ENCODE measurements at places on chromosomes 6 and 20.

GRCh38 chr20:21622097-21622857, 83.2 kb upstream of the PAX1 start:
- DNase-seq, result no peak

DNA sequence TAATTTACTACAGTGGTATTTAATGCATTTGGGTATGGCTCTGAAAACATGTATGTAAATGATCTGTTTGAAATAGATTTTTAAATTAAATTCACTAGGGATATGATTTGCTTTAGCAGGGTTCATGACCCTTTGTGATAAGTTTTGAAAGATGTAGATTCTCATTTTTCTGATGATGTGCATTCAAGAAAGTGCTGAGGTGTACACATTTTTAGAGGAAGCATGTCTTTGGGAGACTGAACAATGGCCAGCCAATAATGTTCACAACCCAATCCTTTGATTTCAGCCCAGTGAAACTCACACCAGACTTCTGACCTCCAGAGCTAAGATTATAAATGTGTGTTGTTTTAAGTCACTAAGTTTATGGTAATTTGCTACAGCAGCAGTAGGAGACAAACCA, 71.1 kb downstream of the TMEM244 start:
- DNase-seq, result no peak

DNA sequence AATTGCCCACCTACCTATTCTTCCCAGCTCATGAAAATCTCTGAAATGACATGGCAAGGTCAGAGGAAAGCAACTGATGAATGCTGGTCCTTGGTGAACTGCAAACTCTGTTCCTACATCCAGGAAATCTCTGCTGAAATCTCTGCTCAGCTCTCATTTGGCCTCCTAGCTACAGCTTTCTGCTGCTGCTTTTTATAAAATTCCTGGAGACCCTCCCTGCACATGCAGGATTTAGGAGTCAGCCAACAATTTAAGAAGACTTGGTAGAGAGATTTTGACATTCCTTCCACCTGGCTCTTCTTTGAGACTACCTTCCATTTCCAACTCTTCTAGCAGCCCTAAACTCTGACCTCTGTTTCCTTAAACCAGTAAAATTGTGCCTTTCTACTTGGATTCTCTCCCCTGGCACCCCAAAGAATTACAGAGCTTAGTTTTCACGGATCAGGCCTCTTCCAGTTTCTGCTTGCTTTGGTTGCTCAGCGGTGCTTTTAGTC, 55.5 kb downstream of the PDE7B start:
- DNase-seq, result no peak

- no peak for DNase-seq
Measured at GRCh38 chr6:43758617-43759050, 11.4 kb upstream of the VEGFA start.

DNA sequence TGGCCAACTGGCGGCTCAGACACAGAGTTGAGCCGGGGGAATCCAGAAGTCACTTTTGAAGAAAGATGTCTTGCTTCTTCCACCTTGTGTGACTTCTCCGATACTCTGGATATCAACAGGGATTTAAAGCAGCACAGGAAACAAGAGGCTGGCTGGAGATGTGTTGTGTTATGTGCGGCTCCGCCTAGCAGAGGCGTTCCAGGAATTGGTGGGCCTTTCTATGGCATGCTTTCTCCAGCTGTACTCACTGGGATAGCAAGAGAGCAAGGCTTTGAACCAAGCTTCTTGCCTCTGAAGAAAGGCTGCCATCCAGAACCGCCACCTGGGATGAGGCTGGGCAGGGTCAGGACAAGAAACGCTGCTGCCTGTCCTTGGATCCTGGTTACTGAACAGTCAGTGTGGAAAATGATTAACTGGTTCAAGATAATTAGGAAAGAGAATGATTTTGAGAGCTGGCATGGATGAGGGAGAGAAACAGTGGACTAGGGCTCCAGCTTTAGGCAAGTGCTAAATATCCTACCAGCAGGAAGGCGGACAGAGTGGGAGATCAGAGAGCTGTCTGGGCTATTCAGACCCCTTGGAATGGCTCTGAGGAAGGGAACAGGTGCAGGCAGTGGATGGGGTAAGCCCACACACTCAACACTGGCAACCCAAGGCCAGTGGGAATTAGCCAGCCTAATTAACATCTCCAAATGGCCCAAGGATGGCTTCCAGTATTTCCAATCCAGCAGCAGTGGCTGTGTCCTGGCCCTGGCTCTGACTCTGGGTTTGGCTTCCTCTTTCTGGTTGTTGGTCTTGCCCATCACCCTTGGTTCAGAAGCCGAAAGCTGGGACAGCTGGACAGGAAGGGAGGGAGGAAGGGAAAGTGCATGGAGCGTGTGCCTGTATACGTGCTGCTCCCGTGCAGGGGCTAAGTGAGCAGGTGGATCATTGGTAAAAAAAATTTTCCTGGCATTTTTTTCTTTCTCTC, 31.9 kb downstream of the INSM1 start:
- no peak for DNase-seq

DNA sequence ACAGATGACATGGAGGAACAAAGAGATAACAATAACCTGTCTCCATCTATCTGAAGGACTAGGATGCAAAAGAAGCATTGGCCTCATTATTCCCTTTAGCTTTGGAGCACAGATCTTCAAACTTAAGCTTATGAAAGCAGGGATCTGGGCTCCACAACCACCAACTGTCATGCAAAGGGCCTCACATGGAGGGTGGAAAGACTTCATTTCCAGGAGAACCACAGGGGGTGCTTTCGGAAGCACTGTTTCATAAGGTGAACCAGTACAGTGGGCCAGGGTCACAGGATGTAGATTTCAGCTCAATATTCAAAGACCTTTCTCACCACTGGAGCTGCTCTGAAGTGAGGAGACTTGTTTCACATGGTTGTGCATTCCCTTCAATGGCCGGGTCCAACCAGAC, 55.1 kb upstream of the MYB start:
- DNase-seq, result no peak

- peak; percentile 40 for DNase-seq
Measured at GRCh38 chr6:109073344-109074132, 21.1 kb downstream of the SESN1 start.

GRCh38 chr20:20955892-20956291, 150.3 kb downstream of the LINC00237 start:
- no peak for DNase-seq

GRCh38 chr6:106253731-106254130, 71.8 kb downstream of the ATG5 start:
- no peak for DNase-seq

DNA sequence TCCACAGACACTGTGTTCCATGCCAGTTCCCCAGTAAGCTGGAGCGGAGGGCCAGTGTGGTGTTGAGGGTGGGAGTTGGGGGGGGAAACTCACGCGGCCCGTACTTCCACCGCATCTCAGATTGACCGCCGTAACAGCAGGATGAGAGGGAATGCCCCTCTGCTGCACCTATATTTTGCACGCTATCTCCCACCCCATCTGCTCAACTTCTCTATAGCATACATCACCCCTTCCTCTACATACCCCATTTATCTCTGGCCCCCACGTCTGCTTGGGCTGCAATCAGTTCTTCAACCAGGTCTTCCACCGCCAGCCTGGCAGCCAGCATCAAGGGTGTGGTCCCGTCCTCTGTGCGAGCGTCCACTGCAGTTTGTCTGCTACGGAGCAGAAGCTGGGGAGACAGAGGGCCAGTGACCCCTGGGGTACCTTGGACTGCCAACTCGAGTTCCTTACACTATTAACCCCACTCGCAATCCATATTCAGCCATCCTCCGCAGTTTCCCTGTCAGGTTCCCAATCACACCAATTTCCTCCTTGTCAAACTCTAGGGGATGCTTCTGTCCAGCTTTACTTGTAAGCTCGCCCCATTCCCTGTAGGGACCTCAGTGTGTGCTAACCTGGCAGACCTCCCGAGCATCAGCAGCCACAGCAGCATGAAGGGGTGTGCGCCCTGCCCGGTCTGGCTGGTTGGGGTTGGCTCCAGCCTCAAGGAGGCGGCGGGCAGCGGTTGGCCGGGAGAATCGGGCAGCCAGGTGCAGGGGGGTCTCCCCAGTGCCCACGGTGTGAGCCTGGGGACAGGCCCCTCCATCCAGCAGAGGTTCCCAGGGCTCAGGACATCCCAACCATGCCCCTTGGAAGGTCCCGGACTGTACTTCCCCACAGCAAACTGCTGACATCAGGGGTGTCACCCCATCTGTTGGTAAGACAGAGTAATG, 4.5 kb upstream of the GPSM3 start:
- no peak for DNase-seq

DNA sequence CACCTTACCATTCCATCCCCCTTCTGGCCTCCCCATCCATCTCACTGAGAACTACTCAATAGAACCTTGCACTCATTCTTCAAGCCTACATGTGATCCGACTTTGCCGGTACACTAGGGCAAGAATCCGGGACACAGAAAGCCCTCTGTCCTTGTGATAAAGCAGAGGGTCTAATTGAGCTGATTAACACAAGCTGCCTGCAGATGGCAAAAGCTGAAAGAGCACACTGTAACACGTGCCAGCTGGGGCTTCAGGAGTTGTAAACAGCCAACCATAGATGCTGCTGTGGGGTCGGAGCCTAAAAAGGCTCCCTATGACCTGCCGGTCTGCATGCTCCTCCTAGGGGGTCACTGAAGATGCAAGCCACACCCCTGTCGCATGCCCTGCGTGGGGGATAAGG, 124.1 kb downstream of the RNF144B start:
- DNase-seq, result no peak

- DNase-seq, result no peak
Measured at GRCh38 chr6:135880066-135880972, 28.8 kb downstream of the PDE7B start.

GRCh38 chr20:17995967-17996819, 27.4 kb downstream of the MGME1 start:
- peak; percentile 70 for DNase-seq

DNA sequence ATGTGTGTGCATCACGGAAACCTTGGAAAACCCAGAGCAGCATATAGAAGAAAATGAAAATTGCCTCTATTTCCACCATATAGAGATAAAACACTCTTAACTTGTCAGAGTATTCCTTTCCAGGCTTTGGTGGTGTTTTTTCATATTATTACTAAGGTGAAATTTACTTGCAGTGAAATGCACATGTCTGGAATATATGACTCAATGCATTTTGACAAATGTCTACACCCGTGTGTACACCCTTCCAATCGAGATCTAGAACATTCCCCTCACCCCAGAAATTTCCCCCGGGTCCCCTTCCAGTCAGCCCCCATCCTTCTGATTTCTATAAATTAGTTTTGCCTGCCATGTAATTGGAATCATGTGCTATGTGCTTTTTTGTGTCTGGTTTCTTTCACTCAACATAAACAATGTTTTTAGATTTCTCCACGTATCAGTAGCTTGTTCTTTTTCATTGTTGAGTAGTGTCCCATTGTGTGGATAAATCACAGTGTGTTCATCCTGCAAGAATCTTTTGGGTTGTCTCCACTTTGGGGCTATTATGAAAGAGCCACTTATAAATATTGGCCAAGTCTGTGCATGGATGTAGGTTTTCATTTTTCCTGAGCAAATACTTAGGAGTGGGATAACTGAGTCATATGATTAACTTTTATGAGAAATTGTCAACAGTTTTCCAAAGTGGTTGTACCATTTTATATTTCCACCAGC, 19.9 kb upstream of the PREX1 start:
- DNase-seq, result no peak

DNA sequence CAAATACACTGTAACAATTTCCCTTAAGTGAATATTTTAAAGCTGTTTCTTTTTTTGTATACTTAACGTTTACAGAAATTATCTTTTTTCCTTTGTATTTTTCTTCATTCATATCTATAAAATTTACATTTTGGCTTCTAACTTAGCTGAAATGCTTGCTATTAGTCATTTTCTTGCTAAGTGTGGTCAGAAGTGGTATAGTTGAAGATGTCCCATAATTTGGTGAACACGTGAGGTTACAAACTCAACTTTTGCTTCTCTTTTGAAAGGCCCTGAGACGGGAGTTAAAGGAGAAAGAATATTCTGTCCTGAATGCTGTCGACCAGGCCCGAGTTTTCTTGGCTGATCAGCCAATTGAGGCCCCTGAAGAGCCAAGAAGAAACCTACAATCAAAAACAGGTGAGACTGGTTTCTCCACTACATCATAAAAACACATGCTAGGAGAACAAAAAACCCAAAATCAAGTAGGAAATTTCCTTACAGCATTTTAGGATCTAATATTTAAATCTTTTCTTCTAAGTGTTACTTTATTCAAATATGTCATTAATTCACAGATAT, 445.0 kb downstream of the UTRN start:
- DNase-seq, result no peak

Data from RWPE1 (cell line).